ENCODE measurements at places on chromosomes 12 and 14.

DNA sequence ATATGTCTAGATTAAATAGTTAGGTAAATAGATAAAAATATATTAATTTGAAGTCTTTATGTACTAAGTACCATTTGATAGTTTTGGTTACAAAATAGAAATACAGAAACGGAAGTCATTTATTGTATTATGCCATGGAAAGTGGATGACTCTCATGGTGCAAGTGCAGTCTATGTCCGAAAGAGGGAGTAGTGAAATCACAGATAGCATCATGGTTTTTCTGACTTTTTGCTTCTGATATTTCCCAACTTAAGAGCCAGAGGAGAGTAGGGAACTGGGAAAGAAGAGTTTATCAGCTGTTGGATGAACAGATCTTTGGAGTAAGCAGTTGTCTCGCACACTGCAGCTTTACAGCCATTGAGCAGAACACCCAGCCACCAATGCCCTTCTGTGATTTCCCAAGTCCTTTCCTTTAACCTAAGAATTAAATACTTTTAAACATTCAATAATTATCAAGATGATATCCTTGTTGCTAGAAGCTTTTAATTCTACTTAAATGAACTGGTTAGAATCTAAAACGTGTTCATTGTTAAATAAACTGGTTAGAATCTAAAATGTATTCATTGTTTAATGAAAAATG is 18.4 kb upstream of the SRGAP1 start:
- peak; percentile 35 for DNase-seq

- DNase-seq: no peak
Observed at GRCh38 chr14:67579040-67579439, 21.0 kb downstream of the PIGH start.

GRCh38 chr12:3313675-3314663 is 177.0 kb upstream of the PRMT8 start:
- no peak for DNase-seq

DNA sequence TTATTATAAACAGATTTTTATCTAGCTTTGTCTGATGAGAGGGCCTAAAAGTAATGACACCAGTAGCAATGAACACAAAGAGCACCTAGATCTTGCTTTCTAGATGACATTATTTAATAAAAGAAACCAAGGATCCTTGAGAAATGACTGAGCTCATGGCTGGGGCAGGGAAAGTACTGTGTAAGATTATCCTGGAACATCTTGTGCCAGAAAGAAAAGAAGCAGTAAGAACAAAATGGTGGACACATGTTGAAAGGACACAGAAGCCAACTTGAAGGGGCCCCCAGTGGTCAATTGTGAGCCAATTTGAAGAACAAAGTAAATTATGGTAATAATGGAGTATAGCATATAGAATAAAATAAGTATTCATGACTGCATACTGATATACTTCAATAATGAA is 10.0 kb downstream of the IFNG-AS1 start:
- no peak for DNase-seq

DNA sequence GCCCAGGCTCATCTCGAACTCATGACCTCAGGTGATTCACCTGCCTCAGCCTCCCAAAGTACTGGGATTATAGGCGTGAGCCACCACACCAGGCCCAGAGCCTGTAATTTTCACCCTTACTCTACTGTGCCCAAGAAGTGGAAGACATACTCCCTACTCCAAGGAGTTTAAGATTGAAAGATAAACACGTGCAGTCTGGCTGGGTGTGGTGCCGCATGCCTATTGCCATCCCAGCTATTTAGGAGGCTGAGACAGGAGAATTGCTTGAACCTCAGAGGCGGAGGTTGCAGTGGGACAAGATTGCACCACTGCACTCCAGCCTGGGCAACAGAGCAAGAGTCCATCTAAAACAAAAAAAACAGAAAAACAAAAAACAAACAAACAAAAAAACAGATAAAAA is 90.0 kb downstream of the NINJ2 start:
- DNase-seq: no peak

DNA sequence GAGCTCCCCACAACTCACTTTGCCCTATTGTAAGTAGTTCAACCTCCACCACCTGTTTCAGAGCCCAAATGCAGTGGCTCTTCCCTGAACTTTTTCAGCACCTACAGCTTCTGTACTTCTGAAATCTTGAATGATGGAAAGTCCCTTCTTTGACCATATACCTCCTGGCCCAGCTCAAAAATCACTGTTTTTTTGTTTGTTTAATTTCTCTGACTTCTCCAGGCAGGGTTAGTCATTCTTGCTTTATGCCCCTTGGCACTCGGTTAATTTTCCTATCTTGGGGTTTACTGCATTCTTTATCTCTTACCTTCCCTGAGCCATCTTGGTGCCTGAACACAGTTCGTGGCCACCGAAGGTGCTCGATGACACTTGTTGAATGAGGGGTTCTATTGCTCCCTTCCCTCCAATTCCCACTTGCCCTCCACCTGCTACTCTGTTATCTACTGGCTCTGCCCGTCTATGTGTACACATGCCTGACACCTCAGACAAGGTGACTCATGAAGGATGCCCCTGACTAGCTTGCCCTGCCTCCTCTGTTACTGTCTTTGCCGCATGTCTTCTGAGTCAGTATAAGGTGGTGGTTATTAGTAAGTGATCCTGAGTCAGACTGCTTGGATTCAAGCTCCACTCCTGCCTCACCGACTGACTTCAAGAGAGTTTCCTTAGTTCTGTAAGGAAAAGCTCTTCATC is 4.4 kb downstream of the AMHR2 start:
- DNase-seq: peak; percentile 78

DNA sequence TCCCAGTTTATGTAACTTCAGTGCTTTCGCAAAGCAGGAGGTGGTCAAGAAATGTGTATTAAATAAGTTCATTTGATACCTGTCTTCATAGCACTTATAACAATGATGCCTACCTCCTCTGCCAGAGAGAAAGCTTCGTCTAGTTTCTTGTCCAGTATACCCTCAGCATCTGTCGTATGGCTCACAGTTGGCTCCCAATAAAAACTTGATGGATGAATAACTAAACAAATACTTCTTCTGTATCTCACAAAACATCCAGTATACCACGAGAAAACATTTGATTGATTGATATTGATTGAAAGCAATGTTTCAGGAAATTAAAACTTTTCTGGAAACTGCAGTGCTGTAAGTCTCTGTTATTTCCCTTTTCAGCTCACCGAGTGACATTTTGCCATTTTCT is 26.9 kb upstream of the PTGDR start:
- no peak for DNase-seq

DNA sequence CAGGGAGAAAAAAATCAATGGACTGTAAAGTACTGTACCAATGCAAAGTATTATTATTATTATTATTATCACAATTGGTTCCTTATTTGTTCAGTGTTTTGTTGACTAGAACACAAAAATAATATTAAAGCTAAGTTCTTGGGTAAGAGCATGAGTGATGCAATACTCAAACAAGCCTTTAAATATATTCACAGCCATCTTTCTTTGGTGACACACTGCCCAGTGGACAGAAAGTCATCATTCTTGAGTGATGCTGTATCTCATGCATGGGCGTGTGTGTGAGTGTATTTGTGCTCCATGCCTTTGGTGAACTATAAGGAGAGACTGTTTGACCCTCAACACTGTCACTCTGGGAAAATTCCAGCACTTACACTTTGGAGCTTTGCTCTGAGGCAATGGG is 93.6 kb downstream of the KCNK10 start:
- DNase-seq: no peak

- no peak for DNase-seq
Observed at GRCh38 chr12:112555621-112556233, 137.0 kb downstream of the PTPN11 start.

DNA sequence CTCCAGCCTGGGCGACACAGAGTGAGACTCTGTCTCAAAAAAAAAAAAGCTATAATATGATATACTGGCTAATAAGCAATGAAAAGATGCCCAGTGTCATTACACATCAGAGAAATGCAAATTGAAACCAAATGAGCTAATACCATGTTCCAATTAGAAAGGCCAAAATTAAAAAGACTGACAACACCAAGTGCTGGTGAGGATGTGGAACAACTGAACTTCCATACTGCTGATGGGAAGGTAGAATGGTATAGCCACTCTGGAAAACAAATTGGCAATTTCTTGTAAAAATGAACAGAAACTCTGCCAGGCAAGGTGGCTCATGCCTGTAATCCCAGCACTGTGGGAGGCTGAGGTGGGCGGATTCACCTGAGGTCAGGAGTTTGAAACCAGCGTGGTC is 8.5 kb upstream of the PHETA1 start:
- no peak for DNase-seq

GRCh38 chr14:74019408-74020137 is 424 bp downstream of the BBOF1 start:
- peak; percentile 35 for DNase-seq

DNA sequence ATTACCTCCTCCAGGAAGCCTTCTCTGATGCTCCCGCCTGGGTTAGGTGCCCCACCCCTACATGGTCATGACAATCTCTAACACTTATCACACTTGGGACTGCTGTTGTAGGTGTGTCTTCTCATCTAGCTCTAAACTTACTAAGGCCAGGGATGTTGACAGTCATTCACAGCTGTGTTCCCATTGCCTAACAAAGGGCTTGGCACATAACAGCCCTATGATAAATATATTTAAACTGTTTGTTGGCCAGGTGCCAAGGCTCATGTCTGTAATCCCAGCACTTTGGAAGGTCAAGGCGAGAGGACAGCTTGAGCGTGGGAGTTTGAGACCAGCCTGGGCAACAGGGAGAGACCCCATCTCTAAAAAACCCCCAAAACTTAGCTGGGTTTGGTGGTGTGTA is 98.8 kb upstream of the RGS6 start:
- no peak for DNase-seq

DNA sequence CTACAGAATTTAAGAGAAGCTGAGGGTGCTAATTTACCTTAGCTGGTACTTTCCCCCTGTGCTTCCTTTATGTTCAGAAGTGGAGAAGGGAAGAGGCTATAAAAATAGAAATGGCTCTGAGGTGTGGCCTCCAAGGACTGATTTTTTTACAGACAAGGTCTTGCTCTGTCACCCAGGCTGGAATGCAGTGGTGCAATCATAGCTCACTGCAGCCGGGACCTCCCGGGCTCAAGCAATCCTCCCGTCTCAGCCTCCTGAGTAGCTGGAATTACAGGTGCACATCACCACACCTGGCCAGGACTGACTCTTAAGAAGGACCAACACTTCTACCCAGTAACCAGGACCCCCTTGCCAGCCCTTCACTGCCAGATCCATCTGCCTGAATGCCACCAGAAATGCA is 23.9 kb upstream of the NAP1L1 start:
- DNase-seq: no peak
